Smooth muscle cell of the pulmonary artery (primary cell): ENCODE measurements at places on chromosomes 1 and 21. TPM values are rescaled to one million over a fixed set of nuclear protein-coding genes. Genes with fewer than 3 reads are reported as not detected.

Gene PPIAL4G
- not detected in 2 replicates for total RNA-seq

Gene KCNN3
- total RNA-seq, result 0.07 TPM in 2 replicates

Gene FAM72D
- 0.36 and 0.52 TPM in 2 replicates for total RNA-seq

Gene EPS15
- 43.6 and 61.2 TPM in 2 replicates for total RNA-seq

Gene LENEP
- 0.33 TPM in 1 of 2 replicates, not detected in the other for total RNA-seq
